ENCODE measurements at places on chromosomes 3 and 15.

DNA sequence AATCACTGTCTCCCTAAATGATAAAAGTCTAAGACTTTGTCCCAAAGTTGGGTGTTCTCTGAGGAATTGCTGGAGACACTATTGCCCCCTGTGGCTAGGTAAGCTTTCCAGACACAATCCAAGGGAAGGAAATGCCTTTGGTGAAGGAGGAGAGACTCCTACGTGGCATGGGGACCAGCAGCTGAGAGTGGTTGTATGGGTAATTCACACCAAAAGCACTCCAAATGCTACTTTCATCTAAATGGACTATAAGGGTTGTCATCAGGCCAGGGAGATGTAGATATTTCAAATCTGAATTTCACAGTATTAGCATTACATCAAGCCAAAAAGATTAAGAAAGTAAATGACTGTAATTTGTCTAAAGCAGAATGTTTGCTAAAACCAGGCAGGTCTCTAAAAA lies 400.8 kb upstream of the THBS1 start:
- no peak for DNase-seq

- DNase-seq: no peak
Measured at GRCh38 chr3:40780291-40780924, 255.6 kb downstream of the ZNF621 start.

- DNase-seq: no peak
Measured at GRCh38 chr3:194014756-194015155, 121.2 kb upstream of the HES1 start.

GRCh38 chr3:88611826-88612326 lies 462.1 kb downstream of the C3orf38 start:
- no peak for DNase-seq

DNA sequence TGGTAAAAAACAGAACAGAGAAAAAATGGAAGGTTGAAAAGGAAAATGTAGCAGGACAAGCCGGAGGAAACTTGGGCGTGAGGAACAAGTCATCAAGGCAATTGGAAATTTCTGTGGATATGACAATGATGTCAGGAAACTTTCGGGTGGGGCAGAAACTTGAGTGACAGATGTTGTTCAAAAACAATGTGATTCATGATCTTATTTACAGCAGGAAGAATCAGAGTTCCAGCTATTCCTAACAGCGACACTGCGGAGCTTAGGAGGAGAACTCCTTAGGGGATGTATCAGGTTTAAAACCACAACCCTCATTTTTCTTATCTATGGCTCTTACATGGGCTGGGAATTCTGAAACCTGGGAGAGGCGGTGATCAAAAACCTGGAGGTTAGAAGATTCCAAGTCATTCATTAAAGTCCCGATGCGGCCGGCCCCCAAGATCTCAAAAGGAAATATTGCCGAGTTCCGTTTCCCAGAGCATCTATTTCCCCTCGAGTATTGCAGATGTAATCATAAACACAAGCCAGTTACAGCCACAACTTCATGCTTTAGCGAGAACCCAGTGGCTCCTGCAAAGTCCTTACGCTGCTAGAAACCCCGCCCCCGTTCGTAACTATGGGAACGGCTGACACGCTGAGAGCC lies 659 bp upstream of the ARRDC4 start:
- DNase-seq: no peak

DNA sequence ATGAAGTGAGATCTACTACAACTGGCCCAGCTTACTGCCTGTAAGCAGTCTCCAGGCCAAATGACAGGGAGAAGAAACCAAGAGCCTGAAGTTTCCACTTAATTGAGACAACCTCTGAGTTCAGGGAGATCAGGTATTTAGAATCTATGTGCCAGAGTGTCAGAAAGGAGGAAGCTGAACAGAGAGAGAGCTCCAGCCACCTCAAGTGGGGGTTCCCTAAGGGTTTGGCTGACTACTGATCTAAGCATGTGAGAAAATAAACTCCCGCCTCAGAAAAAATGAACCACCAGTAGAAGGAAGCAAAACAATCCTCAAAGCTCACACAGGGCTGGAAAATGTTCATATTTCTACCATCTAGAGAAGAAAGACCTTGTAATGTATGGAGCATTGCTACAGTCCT lies 25.0 kb downstream of the ADAM10 start:
- no peak for DNase-seq

DNA sequence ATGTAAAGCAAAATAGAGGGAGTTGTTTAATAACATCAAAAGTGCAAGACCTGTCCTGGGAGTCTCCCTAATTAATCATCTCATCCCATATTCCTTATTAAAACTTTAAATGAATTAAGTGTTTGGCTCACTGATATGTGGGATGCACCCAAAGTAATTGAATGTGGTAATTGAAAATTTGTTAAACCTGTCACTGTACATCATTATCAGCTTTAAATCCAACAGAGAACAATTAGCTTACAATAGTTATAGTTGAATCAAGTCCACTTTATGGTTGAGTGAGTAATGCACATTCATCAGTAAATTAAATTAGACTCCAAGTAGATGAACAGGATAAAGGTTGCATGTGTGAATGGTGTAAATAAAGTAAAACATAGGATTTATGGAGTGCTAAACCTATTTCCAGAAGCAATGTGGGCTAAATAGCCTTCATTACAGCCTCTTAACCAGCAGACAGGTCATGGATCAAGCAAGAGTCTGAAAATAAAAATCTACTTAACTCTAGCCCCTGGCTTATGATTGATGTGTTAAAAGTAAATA lies 608.2 kb upstream of the CCDC54 start:
- no peak for DNase-seq

DNA sequence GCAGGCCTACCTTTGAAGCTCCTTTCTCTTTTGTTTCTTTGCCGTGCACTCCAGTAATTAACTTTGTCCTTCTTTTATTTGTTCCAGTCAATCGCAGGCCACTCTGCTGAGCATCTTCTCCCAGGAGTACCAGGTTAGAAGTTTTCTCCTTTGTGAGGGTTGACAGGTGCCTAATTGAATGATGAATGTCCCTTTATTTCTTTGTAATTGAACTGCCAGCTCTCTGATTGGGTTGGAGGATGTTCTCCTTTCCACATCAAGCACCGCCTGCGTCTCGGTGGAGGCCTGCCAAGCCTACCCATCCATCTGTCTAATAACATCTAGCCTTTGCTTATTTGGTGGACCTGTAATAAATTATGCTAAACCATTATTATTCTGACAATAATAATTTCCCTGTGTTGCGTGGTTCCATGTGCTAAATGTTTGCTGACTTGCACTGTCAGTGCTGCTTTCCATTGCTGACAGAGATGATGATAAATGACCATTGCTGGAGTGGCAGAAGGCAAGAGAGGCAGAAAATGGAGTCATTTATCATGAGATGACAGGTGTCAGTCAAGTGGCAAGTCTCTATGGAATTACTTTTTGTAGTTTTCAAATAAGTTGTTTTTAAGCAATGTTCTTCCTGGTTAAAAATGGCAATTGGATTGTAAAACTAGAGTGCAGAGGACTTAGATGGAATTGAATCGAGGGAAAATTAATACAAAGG lies 64.9 kb downstream of the CDIN1 start:
- no peak for DNase-seq

- DNase-seq: no peak
Measured at GRCh38 chr3:72907731-72908620, 20.1 kb downstream of the GXYLT2 start.

DNA sequence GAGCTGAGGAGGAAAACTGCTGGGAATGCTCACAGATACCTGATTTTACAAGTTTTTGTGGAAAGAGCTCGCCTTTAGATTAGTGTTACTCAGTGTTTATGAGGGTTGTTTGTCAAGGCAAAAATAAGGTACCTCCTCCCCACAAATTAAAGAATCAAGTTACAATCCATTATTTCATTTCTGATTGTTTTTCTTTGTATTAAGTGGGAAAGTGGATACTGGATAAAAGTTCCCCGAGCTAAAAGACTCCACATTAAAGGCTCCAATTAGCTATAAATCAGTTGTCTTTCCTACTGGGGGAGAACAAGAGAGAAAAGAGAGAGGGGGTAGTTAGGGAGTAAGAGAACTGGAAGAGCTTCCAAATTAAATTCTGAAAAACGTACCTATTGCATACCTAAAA lies 1.9 kb downstream of the ALDH1A2 start:
- no peak for DNase-seq

DNA sequence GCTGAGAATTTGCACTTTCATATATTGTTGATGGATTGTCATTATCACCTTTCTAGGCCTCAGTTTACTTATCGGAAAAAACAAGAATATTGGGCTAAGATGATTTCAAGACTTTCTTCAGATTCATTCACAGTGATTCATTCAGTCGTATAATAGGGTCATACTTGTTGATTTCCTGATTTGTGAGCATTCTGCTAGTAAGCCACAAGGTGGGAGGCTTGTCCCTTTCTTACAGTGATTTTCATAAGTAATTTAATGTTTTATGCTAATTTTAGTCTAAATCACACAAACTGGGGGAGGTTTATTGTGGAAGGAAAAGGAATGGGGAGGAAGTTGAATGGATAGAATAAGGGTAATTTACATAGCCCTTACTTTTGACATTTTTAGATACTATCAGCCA lies 126.8 kb upstream of the GOLGA6L4 start:
- DNase-seq: no peak

DNA sequence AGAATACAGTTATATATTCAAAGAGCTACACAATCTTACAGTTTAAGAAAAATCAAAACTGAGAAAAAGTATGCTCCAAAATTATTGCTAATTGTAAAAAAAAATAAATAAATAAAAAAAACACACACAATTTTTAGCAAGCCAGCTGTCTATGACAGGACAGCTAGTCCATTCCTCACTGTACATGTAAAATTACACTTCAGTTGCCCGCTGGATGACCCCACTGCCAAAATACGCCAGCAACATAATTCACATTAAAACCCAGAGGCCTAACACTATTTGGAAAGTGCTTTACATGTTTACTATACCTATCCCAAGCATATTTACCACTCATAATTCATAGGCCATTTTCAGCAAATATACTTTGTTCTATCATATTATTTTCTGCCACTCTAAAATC lies 5.8 kb downstream of the MYO9A start:
- no peak for DNase-seq

DNA sequence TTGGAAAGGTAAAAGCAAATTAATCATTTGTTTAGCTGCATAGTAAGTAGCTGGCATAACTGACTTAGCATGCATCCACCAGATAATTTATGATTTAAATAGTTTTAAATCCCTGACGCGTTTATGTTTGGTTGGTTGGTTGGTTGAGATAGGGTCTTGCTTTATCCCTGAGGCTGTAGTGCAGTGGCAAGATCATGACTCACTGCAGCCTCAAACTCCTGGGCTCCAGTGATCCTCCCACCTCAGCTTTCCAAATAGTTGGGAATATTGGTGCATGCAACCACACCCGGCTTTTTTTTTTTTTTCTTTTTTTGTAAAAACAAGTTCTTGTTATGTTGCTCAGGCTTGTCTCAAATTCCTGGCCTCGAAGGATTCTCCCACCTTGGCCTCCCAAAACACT lies 263.4 kb downstream of the MCTP2 start:
- no peak for DNase-seq

- DNase-seq: no peak
Measured at GRCh38 chr3:163779396-163780344, 1298.6 kb downstream of the SI start.

- no peak for DNase-seq
Measured at GRCh38 chr3:76866729-76867408, 173.0 kb upstream of the ROBO2 start.

- DNase-seq: no peak
Measured at GRCh38 chr3:114351123-114351821, 57.4 kb downstream of the TIGIT start.

DNA sequence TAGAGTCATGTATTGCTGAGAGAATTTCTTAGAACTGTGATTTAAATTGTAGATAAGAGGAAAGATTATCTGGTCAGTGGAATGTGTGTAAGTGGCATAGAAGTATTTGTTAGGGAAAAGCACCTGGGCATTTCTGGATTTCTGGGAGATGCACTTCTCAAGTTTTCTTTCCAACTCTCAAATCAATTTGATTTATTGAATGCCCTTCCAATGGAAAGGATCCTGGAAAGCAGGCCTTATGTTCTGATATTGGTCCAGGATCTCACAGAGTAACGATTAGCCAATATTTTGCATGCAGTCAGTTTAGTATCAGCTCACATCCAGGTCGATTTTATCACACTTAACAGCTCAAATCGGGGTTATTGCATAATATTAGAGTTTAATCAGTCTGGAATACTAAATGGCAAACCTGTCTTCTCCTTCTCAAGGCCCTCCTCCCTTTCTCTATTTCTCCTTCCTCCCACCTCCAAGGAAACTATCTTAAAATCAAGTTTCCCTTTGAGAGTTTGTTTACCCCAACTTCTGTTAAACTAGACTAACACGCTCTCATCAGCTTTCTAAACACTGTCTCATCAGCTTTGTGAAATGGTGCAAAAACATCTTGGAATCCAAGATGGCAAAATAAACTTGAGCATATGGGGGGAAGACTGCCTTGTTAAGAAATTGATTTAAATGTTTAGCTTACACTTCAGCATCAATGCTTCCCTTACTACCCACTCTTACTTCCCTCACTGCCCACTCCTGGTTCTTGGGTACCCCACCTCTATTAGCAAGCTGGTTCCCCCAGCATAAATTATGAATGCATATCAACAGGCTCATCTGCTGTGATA lies 9.5 kb downstream of the SOX2 start:
- DNase-seq: no peak

DNA sequence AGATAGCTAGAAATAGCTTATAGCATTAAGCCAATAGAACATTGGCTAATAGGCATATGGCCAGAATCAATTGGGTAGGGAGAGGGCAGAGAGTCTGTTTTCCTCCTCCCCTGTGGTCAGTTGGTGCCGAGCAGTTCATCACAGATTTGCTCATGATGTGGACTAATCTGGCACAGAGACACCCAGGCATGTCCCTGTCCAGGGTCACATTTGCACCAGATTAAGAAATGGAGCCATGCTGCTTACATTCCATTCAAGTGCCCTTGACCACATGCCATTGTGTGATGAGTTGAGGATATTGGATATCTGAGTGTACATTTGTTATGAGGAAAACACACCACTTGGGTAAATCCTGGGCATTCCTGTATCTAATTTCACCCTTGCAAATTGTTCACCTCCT lies 53.4 kb downstream of the USP13 start:
- DNase-seq: no peak

DNA sequence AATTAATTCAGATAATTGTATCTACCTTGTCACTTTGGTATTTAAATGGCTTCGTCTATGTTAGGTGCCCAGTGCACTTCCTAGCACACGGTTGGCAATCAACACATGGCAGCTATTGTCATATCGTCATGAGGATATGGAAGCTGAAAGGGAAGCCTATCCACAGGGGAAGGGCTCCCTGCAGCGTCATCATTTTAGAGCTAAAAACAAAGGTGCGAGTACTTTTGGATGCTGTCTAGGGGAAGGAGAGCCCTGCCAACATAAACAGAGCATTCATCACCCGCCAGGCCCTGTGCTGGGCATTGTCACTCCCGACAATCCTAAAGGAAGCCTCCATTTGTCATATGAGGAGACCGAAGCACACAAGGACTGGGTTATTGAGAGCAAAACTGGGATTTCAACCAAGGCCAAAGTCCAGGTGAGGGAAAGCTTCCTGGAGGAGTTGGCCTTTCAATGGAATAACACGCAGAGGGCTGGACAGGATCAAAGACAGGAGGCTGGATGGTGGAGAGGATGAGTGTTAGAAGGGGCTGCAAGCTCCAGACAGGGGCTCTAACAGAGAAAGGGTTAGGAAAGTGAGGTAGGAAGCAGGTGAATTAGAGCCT lies 8.0 kb upstream of the PARL start:
- no peak for DNase-seq
